MCF 10A (cell line): ENCODE measurements at places on chromosomes 7 and 10. TPM values are rescaled to one million over a fixed set of nuclear protein-coding genes. Genes with fewer than 3 reads are reported as not detected.

HOXA7 gene
- 0.29 and 0.44 TPM in 2 replicates for total RNA-seq

GIMAP4 gene
- not detected in 2 replicates for total RNA-seq

GIMAP8 gene
- total RNA-seq: not detected in 2 replicates

DPYSL4 gene
- 0.21 TPM in 1 of 2 replicates, not detected in the other for total RNA-seq

ZNF735 gene
- not detected in 2 replicates for total RNA-seq

AASS gene
- total RNA-seq: 15.6 and 18.4 TPM in 2 replicates

RADIL gene
- not detected in 2 replicates for total RNA-seq

OR2AE1 gene
- total RNA-seq: not detected in 2 replicates

SMO gene
- not detected in 2 replicates for total RNA-seq

AGR3 gene
- total RNA-seq: not detected in 2 replicates

EIF5AL1 gene
- total RNA-seq: 0.42 and 0.54 TPM in 2 replicates

GDF10 gene
- total RNA-seq: not detected in 2 replicates

NPTX2 gene
- total RNA-seq: not detected in 2 replicates

PGAM2 gene
- total RNA-seq: not detected in 2 replicates

AKR1C4 gene
- not detected in 2 replicates for total RNA-seq

DPP6 gene
- not detected in 2 replicates for total RNA-seq

KCNMA1 gene
- total RNA-seq: 7.5 and 16.4 TPM in 2 replicates

DNA sequence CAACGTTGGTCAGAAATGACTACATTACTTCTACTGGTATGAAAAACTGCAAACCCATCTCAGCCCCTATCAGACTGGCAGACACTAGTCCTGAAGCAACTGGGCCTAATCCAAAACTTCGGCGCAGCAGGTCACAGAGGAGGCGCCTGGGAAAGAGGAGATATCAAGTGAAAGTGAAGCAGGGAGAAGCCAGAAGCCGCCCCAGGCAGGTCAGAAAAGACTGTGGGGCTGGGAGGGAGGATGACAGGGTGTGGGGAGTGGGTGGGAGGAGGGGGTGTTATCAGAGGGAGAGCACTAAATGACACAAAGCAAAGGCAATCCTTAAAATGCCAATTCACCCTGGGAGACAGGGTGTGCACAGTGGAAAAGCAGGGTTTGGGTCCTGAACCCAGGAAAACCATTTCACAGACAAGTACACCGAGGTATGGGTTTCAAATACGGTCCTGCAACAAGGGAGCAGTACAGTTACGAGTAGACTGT, 731 bp downstream of the CHCHD3 start:
- peak; percentile 20 for DNase-seq

GRCh38 chr7:108372618-108373017, 83.6 kb downstream of the NRCAM start:
- no peak for DNase-seq

DNA sequence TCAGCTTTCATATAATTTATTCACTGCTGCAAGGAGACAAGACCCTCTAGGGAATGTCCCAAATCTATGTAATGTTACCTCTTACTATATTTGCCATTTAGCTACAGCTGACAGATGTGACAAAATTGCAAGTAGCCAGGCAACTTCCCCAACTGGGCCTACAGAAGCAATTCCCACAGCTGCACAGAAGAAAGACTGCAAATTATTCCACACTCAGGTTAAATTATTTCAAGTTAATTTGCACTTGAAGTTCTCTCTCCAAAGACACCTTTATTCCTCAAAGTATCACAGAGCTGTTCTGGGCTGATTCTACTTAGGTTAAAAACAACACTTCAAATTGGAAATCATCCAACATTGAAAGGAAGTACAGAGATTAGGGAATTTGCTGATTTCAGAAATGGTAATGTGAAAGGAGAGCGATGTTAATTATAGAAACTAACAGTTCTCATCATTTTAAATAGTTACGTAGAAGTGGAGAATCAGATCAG, 133.6 kb downstream of the THSD7A start:
- no peak for DNase-seq

- no peak for DNase-seq
Observed at GRCh38 chr7:102393467-102393866, 2.7 kb upstream of the PRKRIP1 start.

- no peak for DNase-seq
Observed at GRCh38 chr7:26141077-26141476, 10.9 kb upstream of the NFE2L3 start.

DNA sequence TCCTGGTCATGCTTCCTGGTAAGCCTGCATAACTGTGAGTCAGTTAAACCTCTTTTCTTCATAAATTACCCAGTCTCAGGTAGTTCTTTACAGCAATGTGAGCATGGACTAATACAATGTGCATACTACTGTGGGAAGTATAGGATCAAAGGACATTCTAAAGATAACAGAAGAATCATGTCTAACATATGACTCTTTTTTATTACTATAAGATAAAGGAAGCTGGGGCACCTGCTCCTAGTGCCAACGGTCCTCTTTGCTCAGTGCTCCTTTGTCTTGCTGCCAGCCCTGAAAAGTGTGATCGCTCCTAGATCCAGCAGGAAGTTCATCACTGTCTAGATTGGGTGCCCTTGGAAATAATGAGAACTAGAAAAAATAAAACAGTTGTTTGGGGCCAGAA, 143.3 kb upstream of the NOBOX start:
- DNase-seq: no peak

- no peak for DNase-seq
Observed at GRCh38 chr7:135617781-135618180, 44.5 kb upstream of the STMP1 start.

GRCh38 chr10:72561745-72562166, 64.1 kb downstream of the MICU1 start:
- no peak for DNase-seq

DNA sequence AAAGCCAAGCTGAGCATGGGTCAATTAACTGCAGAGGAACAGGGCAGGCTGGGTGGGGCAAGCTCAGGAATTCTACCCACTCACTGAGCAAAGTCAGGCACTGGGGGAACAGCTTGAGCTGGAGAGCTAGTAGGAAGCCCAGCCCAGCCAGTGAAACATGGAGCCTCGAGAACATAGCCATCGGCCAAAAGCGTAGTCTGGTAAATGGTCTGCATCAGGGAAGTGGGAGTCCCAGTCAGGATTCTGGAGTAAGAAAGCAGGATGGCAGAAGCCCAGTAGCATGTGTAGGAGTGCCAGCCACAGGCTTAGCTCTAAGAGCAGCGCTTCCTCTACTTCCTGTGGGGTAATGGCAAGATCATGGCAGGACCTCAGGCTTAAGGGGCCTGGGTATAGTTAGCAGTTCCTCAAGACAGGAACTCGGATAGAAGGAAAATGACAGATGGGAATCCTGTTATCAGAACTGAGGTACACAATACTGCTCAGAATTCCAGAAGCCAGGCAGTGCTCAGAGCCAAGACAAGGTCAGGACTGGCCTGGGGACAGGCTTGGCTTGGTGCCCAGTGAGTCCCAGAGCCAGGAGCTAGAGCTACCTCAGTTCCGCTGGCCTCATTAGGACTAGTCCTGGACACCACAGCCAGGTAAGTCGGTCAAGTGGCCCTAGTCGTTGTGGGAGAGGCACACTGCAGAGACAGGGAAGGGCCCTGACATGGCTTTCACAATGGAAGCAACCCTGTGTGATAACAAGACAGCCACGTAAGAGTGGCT, 65.4 kb upstream of the MXI1 start:
- DNase-seq: peak; percentile 34

GRCh38 chr10:71213761-71214440, 1.5 kb downstream of the UNC5B start:
- DNase-seq: peak; percentile 78

- DNase-seq: no peak
Observed at GRCh38 chr10:4296161-4296560, 511.2 kb upstream of the KLF6 start.

DNA sequence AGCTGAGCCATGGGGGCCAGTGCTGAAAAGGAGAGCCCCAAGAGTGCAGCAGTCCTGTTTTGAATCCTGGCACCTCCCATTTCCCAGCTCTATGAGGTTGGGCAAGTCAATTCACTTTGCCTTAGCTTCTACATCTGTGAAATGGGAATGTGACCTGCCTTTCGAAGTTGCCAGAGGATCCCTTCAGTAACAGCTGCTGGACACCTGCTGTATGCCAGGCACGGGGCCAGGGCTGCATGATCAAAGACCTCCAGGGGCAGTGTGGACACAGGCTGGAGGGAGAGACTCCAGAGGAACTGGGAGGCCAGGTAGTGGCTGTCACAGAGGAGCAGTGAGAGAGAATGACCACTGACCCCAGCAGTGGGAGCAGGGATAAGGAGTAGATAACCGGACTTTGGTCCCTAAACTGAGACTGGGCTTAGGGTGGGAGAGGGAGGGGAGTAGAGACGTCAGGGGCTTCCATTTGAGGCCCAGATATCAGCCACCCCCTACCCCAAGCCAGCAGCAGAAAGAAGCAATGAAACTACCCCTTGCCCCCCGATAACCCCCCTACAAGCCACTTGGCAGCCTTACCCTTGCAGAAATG, 45.2 kb downstream of the SRRM3 start:
- no peak for DNase-seq

DNA sequence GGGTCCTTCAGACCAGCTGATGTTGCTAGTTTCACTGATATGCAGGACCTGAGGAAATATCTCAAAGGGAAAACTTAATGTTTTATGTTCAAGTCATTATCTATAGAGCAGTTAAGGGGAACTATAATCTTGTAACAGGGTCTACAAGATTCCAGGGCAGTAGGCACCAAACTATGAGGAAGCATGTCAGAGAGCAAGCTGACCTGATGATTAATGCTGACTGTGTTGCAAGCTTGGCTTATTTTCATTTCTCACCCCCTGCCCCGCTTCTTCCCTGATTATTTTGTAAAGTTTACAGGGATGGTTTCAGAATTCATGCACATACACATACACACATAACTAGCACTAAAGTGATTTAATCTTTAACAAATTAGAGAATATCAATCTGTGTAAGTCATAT, 84.3 kb upstream of the CACNA2D1 start:
- no peak for DNase-seq

GRCh38 chr10:117339578-117339977, 35.7 kb downstream of the PDZD8 start:
- peak; percentile 75 for DNase-seq

- no peak for DNase-seq
Observed at GRCh38 chr7:1422512-1423263, 36.6 kb downstream of the MICALL2 start.

DNA sequence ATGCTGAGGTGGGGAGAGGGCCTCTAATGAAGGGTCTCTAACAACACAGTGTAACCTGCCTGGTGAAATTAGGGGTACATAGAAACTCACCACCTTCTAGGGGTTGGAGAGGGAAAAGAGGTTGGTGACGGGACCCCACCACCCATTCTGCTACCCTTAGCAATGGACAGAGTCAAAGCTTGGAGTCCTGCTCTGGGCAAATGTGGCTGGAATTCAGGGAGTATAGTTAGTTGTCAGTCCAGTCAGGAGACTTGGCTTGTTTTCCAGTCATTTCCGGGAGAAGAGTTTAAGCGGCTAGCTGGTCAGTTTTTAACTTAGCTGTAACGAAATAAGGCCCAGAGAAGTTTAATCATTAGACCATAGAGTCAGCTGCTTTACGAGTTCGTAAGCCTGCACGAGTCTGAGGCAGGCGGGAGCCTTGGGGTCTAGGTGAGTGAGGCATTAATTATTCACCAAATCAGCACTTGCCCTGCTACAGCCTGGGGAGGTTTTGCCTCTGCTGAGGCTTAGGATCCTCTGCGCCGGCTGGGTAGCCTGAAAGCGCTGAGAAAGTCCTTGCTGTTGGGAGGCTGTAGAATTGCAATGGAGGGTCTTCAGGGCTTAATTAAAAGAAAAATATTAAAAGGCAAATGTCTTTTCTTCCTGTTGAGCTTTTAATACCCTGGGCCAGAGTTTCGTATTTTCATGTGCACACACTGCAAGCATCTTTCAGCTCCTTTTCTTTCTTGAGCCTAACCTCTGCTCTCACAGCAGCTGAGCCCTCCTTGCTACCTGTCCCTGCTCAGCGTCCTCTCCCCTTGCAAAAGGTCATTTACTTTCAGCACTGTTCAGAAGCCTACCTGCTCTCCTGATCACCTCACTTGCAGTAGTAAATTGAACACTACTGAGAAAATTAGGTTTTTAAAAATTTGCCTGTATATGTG, 1.5 kb upstream of the LAMB1 start:
- no peak for DNase-seq

GRCh38 chr7:143975617-143976016, 21.0 kb downstream of the OR2F1 start:
- DNase-seq: peak; percentile 32

- DNase-seq: no peak
Observed at GRCh38 chr7:139830292-139830691, 1.2 kb downstream of the TBXAS1 start.

- no peak for DNase-seq
Observed at GRCh38 chr7:33799766-33800165, 105.6 kb upstream of the BMPER start.

- DNase-seq: no peak
Observed at GRCh38 chr7:111240371-111240770, 149.4 kb downstream of the LRRN3 start.

- DNase-seq: peak; percentile 15
Observed at GRCh38 chr7:24587853-24588252, 14.6 kb downstream of the PALS2 start.

GRCh38 chr7:137953665-137954470, 48.0 kb downstream of the CREB3L2 start:
- peak; percentile 53 for DNase-seq

GRCh38 chr10:98262571-98262970, 5.4 kb downstream of the LOXL4 start:
- peak; percentile 70 for DNase-seq

DNA sequence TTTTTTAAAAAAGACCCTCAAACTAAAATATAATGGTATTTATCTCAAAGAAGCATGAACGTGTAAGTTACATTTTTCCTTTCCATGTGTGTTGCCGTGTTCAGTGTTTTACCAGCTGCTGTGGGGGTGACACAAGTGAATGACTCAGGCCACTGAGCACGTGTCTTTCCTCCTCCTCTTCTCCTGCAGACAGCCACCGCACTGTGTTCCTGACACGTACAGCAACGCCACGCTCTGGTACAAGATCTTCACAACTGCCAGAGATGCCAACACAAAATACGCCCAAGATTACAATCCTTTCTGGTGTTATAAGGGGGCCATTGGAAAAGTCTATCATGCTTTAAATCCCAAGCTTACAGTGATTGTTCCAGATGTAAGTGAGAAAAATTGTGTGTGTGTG, 29.7 kb downstream of the TMEM248 start:
- DNase-seq: peak; percentile 73

DNA sequence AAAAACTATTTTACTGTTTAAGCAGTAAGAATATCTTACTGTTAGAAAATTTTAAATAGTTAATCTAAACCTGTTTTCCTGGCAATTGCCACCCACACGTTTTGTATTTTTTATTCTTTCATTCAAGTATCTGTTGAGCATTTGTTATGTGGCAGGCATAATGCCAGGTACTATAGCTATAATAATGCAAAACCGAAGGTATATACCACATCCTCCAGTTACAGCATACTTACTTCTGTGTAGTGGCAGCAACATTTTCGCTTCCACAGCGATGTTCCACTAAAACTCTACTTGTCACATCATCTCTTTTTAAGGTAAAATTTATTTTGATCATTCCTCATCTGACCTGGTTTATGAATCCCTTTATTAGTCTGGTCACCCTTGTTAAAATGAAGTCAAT, 30.0 kb downstream of the WASL start:
- no peak for DNase-seq

- no peak for DNase-seq
Observed at GRCh38 chr7:132455378-132455777, 120.9 kb downstream of the PLXNA4 start.
